ENCODE measurements at places on chromosomes 16 and 17.

DNA sequence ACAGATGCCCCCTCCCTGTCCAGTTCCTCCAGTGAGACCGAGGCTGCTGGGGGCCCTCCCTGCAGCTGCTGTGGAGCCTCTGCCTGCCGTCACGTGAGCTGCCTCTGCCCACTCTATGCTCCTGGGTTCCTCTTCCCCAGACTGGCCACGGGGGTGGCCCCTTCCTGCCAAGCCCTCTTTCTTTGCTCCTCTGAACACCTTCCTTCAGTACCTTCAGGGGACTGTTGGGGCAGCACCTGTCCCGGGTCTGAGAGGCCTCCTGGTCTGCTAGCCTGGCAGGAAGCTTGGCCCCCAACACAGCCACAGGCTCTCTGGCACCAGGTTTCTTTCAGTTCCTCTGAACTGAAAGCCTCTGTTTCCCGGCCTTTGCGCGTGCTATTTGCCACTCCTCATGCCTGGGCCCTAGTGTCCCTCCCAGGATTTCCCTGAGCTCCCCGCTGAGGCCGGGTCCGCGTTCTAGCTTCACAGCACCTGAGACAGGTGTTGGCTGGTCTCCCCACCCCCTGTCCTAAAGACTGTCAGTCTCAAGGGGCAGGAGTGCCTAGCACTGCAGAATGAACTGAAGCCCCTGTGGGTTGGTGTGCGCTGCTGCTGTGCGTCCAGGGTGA, 6.6 kb upstream of the ATP6V0C start:
- DNase-seq: no peak

- DNase-seq: no peak
Observed at GRCh38 chr17:17763734-17764133, 73.1 kb downstream of the SREBF1 start.

- DNase-seq: peak; percentile 71
Observed at GRCh38 chr17:35684055-35684802, 47.2 kb upstream of the RASL10B start.

- peak; percentile 67 for DNase-seq
Observed at GRCh38 chr16:81517629-81518438, 73.2 kb downstream of the CMIP start.

- no peak for DNase-seq
Observed at GRCh38 chr17:27376637-27377547, 79.4 kb upstream of the KSR1 start.

DNA sequence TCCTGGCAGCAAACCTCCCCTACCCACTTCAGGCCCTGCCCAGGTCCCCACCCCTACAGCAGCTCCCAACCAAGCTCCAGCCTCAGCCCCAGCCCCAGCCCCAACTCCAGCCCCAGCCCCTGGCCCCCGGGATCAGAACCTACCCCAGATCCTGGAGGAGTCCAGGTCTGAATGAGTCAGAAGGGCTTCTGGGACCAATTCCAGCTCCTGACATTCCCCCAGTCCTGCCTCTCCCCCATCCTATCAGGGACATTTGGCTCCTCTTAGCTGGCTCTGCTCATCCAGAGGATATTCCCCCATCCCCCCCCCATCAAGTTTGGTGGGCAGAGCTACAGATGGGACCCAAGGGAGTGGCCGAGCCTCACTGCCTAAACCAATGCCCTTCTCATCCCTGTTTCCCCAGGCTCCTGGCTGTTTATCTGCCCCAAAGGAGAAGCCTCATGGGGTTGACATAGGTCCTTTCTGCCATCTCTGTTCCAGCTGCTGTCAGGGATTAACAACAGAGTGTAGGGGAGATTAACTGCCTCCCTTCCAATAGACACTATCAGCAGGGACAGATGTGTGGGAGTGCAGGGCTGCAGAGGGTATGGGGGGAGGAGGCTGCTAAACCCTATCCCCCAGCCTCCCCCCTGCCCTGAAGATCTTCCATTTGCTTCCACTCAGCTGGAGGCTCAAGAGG, 16.5 kb downstream of the CNTNAP1 start:
- peak; percentile 91 for DNase-seq

DNA sequence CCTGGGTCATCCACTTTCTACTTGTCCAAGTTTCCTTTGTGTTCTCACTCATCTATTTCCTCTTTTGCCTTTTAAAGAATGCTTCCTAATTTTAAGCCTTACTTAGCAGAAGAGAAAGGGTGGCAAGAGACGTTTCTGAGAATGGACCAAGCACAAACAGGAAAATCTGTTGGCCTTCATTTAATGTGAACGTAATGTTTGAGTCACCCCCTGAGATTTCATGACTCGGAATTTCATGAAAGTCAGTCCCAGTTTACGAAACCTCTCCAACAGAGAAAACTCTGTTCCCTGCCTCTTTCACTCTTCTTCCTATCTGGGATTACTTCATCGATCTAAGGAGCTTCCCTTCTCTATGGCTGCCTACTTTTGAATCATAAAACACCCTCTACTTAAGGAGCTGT, at the start of gene CD300E:
Gene CD300E (minus strand): TSS at position 46 of the 401 bp plus-strand sequence. CDS start 117 bp downstream, outside the sequence.
- no peak for DNase-seq

GRCh38 chr17:29243792-29244191, 2.9 kb upstream of the CRYBA1 start:
- peak; percentile 50 for DNase-seq

GRCh38 chr17:60524463-60525327, 1.3 kb downstream of the APPBP2 start:
- DNase-seq: peak; percentile 8

- DNase-seq: no peak
Observed at GRCh38 chr17:20979792-20980083, 63.1 kb downstream of the USP22 start.

Measured in fibroblast of upper back skin (primary cell).